Activated CD8-positive, alpha-beta memory T cell treated with anti-CD3 and anti-CD28 coated beads for 1 hour (primary cell): ENCODE measurements at places on chromosomes 2 and 18.

- no peak for DNase-seq
Measured at GRCh38 chr18:79786786-79787526, 10.8 kb upstream of the KCNG2 start.

DNA sequence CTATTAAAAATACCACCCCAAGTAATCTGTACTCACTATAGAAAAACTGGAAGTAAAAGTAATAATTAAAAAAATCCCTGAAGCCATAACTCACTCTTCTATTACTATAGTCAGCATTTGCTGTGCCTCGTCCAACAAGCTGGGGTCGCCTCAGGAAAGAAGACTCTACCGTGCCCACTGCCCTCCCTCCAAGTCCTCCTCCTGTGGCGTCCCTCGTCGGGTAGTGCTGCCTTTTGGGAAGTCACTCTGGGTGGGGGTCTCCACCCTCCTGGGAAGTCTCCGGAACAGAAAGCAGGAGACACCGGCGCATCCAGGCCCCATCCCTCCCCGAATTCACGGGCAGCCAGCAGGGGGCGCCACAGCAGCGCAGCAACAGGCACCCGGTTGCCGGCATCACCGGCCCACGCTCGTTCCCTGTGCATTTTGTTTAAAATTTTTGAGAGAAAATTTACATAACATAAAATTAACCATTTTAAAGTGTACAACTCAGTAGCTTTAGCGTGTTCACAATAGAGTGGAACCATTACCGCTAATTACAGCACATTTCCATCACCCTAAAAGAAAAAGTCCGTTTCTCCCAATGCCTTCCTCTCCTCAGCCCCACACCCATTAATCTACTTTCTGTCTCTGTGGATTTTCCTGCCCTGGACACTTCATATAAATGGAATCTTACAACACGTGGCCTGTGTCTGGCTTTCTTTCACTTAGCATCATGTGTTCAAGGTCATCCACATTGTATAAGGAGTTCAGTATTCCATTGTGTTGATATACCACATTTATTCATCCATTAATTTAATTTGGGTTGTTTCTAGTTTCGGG lies 62.2 kb downstream of the ADNP2 start:
- peak; percentile 38 for DNase-seq

DNA sequence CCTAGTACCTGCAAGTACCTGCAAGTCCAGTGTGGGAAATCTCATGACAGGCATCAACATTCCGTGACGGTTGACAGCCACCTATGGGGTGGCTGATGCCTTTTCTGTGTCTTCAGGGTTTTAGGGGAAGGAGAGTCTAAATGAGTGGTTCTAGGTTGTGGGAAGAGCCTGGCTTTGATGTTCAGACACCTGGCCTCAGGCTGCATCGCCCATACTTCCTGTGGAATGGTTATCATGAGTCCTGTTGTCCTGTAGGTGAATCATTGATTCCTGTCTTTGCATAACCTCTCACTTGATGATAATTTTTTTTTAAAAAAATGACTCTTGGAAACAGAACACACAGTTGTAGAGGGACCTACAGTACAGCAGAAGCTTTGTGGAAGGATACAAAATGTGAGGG lies 108.9 kb downstream of the NEDD4L start:
- DNase-seq: no peak

- no peak for DNase-seq
Measured at GRCh38 chr2:66869076-66869475, 434.2 kb downstream of the MEIS1 start.

- no peak for DNase-seq
Measured at GRCh38 chr2:196252408-196253115, 81.2 kb upstream of the STK17B start.

DNA sequence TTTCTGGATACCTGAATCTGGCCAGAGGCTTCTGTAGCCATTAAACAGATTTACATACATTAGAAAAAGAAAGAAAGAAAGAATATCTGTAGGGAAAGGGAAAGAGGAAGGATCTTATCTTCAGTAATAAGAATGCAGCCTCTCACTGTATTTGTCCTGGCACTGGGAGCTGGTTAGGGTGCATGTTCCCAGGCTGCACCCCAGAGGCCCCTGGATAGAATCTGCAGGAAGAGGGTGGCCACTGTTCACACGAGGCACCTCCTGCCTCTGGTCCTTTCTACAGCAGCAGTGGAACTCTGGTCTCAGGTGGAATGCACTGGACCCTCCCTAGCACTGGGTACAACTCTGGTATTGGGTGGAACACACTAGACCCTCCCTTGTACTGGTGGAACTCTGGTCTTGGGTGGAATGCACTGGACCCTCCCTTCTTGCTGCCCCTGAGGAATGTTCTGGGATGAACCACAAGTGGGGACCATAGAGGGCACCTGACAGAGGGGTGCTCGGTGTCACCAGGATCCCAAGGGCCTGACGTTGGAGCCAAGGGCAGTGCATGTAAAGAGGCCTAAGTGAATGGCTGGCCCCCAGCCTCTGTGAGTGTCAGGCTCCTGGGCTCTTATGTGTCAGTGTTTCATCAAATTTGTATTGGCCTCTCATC lies 27.4 kb upstream of the PXDN start:
- no peak for DNase-seq

DNA sequence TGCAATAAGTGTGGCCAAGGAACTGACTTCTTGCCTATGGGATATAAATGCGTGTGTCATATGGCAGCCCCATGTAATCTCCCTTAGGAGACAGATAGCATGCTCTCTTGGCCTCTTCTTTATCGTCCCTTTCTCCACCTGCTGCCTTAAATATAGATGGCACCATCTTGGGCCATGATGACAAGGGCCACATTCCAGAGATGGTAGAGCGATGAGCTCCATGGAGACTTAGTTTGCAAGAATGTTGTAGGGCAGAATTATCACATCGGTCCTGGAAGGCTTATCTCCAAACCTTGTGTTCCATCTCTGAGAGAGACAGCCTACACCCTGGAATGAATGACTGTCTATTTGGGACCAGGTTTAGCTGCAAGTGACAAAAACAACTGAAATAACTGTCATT lies 536.7 kb downstream of the TNS1 start:
- DNase-seq: no peak

GRCh38 chr18:24465486-24465885 lies 5.0 kb downstream of the HRH4 start:
- DNase-seq: no peak
